HFF-Myc (cell line): ENCODE measurements at places on chromosomes 1 and 21.

GRCh38 chr1:65691972-65692371 is 100.7 kb upstream of the PDE4B start:
- DNase-seq, result no peak

GRCh38 chr21:44556879-44557278 is 1.7 kb downstream of the KRTAP10-3 start:
- no peak for DNase-seq

DNA sequence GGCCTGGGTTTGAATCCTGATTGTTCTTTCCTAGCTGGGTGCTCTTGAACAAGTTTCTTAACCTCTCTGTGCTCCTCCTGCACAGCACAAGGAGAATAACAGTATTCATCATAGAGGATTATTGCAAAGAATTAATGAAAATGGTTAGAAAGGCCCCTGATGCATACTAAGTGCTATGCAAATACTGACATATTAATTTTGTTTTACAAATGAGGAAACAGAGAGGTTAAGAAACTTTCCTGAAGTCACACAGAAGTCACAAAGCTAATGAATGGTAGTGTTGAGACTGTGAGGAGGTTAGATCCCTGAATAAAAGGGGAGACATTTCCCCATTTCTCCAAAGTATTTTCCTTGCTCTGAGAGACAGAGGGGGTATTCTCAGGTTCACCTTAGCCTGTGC is 99.0 kb downstream of the KCNJ6 start:
- no peak for DNase-seq

GRCh38 chr1:175072099-175072951 is 4.7 kb downstream of the TNN start:
- peak; percentile 71 for DNase-seq
